ENCODE measurements at places on chromosomes 5 and 9.

GRCh38 chr5:172106511-172107356 lies 81.3 kb downstream of the STK10 start:
- DNase-seq = peak; percentile 57

DNA sequence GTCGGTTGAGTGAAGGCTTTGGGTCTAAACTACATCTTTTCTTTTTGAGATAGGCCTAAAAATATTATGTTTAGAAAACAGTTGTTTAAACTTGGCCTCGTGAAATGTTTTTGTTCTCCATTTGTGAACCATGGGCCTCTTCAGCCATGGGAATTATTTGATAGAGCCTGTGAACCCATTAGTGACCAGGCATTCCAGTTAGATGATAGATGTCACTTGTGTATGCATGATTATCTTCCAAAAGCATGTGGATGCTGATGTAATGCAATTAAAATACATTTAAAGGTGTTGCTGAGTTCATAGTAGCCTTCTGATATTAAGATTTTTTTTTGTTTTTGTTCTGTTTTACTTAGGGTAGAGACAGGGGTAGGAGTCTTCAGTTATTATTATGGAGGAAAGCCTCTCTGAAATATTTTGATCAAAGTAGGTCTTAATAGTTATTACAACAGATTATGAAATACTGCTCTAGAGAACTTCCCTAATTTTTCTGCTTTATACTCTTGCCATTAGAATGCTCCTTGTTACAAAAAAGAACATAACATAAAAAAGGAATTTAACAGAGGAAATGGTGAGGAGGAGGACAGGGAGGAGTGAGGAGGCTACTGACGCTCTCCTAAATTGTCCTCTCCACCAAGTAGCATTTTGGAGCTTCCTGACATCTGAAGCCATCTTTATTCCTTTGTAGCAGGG lies 32.9 kb downstream of the CPEB4 start:
- DNase-seq = no peak

GRCh38 chr9:130885484-130886375 lies 10.9 kb downstream of the QRFP start:
- DNase-seq = no peak

GRCh38 chr9:25889661-25890060 lies 211.4 kb upstream of the TUSC1 start:
- no peak for DNase-seq

DNA sequence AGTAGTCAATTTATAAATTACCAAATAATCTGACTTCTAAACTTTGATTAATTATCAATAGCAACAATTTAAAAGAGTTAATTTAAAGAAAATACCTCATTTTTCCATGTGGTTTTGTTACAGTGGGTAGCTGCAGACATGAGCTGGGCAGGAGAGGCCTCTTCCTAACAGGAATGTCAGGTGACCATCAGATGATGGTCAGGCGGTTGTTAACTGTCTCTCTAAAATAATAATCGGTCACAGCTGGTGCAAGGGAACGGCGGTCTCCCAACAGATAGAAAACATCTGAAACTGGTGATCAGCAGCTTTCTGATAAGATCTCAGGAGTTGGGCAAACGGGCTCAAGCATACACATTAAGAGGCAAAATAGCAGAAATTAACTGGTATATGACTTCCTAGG lies 342.7 kb upstream of the CYLC2 start:
- no peak for DNase-seq

- DNase-seq = no peak
Observed at GRCh38 chr5:40904994-40905306, 4.3 kb upstream of the C7 start.

DNA sequence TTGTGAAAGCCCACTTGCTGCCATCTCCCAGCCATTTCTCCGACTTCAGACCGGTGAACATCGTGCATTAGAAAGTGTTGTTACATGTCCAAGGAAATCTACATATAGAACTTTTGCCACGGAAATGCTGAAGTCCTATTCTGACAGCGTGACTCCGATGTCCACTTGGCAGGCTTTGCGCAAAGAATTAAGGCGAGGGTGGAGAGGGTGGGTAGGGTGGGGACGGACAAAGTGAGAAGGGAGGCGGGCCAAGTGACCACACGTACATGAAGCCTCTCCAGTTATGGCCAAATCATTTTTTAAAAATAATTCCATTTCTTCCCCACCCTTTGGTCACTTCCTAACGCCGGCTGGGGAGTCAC lies 460 bp upstream of the ACO1 start:
- DNase-seq = no peak

- DNase-seq = peak; percentile 69
Observed at GRCh38 chr9:1009101-1009707, 32.7 kb downstream of the DMRT3 start.

- no peak for DNase-seq
Observed at GRCh38 chr5:43286623-43287022, 26.6 kb downstream of the HMGCS1 start.

GRCh38 chr9:137969008-137969407 lies 91.4 kb downstream of the CACNA1B start:
- DNase-seq = no peak

DNA sequence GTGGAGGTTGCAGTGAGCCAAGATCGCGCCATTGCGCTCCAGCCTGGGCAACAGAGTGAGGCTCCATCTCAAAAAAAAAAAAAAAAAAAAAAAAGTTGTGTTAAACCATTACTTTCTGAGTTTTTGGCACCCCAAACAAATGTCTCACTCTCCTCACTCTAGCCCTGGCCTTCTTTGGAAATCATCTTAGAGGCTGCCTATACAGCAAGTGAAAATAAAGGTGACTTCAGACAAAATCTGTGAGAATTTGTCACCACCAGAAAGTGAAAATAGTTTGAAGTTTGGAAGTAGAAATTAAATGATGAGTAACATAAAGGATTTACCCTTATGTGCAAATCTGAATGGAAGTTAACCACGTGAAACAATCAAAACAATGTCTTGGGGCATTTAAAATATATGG lies 7.2 kb upstream of the ZNF131 start:
- DNase-seq = no peak

- no peak for DNase-seq
Observed at GRCh38 chr5:166324372-166324771, 1967.1 kb upstream of the WWC1 start.

GRCh38 chr5:139708877-139709581 lies 60.9 kb downstream of the CXXC5 start:
- DNase-seq = no peak

- no peak for DNase-seq
Observed at GRCh38 chr5:43639566-43639965, 36.6 kb downstream of the NNT start.

DNA sequence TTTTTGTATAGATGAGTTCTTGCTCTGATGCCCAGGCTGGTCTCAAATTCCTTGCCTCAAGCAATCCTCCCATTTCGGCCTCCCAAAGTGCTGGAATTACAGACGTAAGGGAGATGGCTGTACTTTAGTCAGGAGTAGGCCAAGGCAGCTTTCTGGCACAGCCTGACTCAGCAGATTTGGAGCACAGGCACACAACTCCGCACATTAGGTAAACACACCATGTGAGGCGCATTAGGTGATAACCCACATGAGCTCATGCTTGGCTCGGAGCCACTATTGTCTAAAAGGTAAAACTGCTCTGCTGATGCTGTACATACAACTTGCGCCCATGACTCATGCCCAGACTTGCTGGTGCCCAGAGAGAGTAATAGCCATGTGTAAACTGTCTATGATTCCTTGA lies 1157.9 kb downstream of the TAF11L14 start:
- no peak for DNase-seq

DNA sequence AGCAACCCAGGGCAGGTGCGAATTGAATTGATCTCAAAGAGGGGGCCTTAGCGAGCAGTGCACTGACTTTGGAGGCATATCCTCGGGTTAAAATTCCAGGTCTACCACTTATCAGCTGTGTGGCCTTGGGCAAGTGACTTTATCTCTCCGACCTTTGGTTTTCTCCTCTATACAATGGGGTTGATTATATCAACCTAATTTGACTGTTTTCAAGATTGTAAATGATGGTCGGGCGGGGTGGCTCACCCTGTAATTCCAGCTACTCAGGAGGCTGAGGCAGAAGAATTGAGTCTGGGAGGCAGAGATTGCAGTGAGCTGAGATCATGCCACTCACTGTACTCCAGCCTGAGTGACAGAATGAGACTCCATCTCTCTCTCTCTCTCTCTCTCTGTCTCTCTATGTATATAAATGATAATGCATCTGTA lies 18.7 kb downstream of the SPRY4 start:
- no peak for DNase-seq

DNA sequence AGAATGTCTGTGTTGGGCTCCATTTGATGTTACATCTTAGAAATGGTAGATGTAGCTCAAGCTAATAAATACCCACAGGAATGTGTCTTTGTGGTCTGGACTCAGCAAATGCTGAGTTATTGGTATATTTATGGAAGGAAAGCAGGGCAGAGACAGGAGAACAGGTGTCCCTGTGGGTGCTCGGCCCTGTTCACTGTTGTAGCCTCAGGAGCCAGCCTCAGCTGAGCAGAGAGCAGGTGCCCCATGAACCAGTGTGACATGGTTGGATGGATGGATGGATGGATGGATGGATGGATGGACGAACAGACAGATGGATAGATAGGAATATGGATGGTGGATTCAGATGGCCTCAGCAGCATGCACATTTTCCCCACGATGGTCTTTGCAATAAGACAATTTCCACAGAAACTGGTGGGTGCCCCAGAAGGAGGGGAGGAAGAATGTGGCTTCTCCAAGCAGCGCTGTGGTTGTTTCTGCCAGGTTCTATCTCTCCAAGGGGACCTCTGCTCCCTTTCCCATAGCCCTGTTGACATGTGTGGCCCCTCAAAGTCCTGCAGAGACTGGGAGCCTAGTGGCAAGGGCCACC lies 8.2 kb upstream of the IRF1 start:
- DNase-seq = no peak

- no peak for DNase-seq
Observed at GRCh38 chr5:72248410-72248981, 71.5 kb downstream of the MRPS27 start.

DNA sequence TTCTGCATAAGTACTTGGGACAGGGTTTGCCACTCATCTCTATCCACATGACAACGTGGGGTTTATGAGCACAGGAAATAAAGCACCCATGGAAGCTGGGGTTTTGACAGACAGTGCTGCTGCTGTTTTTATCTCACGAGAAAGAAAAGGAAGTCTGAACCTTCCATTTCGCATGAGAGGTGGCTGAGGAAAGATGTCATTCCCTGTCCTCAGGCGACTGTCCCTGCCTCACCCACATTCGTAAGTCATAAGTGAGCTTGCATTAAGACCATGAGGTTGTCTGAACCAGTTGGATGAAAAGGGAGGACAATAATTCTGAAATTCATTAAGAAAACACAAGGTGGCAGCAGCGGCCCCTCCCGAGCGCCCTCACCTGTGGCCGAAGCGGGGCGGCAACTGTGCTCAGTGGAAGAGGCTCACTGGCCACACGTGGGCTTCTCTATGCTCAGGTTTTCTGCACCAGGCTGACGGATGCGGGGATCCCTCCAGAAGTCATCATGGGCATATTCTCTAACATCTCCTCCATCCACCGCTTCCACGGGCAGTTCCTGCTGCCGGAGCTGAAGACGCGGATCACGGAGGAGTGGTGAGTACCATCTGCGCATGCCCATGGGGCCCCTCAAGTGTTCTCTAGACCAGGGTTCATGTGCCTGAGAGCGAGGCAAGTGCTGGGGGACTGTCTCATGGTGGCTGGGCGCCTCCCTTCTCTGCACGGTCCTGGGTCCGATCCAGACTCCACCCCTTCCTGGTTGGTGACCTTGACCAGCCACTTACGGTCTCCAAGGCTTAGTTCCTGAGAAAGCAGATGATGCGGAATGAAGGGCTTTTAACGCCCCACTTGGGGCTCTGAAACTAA lies 54.7 kb upstream of the SUSD3 start:
- DNase-seq = peak; percentile 72

- DNase-seq = no peak
Observed at GRCh38 chr5:138716456-138716924, 36.7 kb upstream of the CTNNA1 start.

- no peak for DNase-seq
Observed at GRCh38 chr5:7419367-7419766, 23.4 kb downstream of the ADCY2 start.

- DNase-seq = no peak
Observed at GRCh38 chr9:114499528-114499927, 5.7 kb downstream of the WHRN start.

GRCh38 chr5:2017540-2018389 lies 135.0 kb upstream of the IRX4 start:
- DNase-seq = peak; percentile 19

DNA sequence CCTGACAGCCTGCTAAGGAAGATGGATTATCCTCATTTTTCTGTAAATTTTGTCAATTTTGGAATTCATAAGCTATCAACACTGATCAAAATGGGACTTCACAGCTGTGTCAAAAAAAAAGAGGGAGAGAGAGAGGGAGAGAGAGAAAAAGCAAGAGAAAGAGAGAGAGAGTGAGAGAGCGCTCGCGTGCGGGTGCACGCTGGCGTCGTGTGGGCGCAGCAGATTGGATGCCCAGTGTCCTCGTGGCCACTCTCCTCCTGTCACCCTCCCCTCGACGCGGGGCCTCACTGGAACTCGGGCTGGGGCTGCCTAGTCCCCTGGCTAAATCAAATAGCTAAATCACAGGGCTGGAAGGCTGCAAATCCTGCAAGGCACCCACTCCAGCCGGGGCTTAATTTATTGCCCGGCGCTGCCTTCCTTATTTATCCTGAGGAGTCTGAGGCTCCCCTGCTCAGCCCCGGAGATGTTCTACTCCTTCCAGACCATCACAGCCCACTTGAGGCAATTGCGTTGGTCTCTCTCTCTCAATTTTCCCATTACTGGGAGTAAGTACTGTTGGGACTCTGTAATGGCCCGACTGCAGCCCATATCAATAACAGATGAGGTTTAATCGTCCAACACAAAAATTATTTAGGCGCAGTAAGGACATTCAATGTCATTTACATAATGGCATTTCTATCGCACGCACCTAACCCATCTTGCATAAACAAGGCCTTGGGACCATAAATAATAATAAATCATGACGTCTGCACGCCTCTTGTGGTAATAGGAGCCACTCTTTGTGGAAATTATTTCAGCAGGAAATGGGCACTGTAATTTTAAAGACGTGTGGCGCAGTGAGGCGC lies 94.2 kb downstream of the PAX5 start:
- no peak for DNase-seq

- no peak for DNase-seq
Observed at GRCh38 chr5:79856456-79857055, 134.5 kb downstream of the MTX3 start.

- peak; percentile 78 for DNase-seq
Observed at GRCh38 chr5:1801222-1801966, at the start of gene NDUFS6. TSS of gene NDUFS6 (plus strand) at chr5:1801407. CDS start at chr5:1801418, 11 bp downstream.
